ENCODE measurements at places on chromosomes 3 and 15.

DNA sequence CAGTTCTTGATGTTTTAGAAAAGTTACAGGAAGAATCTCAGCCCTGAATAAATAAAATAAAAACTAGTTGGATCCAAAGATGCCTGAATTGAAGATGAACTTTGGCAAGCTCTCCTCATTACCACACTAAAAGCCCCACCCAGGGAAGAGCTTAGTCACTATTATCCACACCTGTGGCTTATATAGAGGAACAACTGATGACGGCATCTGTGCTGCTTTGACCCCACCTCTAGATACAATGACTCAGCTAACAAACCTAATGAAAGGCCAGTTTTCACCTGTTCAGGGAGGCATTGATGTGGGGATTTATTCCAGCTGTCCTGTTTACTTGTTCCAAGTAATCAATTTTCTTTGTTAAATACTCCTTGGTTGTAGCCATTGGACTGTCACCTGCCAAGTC is 604.7 kb upstream of the EPHA6 start:
- no peak for DNase-seq

DNA sequence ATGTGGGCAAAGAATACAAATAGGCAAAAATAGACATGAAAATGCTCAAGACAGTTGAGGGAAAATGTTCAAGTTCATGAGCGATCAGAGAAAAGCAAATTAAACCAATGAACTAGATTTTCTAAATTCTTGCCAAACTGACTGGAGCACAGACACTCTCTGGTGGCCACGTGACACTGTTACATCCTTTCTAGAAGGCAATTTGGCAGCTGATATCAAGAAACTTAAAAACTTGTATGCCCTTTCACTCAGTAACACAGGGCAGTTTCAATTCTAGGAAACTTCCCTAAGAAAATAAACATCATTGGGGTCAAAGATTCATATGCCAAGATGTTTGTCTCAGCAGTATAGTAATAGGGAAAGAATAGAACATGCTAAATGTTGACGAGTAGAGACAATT is 52.2 kb downstream of the ABHD5 start:
- no peak for DNase-seq

- DNase-seq, result no peak
These were observed 67.8 kb downstream of the ITGA11 start for GRCh38 chr15:68364028-68364659.

- no peak for DNase-seq
These were observed 8.3 kb upstream of the EPHA3 start for GRCh38 chr3:89098964-89099585.

- no peak for DNase-seq
These were observed 10.8 kb downstream of the EIF2AK4 start for GRCh38 chr15:39944726-39945125.
